ENCODE measurements at places on chromosomes 12 and 14.

DNA sequence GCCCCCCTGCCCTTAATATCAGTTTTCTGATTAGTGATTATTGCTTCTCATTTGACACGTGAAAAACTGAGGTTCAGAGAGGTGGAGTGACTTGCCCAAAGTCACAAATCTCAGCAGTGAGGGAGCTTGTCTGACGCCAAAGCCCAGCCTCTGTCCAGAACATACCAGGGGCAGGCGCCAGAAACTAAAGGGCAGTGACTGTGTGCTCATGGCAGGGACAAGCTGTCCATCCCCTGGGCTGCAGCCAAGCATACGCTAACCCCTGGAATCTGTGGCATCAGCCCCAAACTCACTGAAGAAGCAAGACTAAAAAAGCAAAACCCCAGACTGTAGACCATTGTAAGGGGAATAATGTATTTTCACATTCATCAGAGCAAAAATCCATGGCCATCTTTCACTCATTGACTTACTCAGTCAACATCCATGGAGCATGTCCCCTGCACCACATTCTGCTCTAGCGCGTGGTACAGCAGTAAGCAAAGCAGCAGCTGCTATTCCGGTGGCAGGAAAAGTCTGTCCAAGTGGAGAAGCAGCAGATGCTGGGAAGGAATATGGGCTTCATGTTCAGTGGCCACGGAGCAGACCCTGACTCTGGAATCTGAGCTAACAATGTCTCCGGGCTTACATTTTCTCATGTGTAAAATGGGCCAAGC lies 1.5 kb upstream of the SERPINA4 start:
- DNase-seq: no peak

- no peak for DNase-seq
Measured at GRCh38 chr12:111699-112493, 45.3 kb downstream of the IQSEC3 start.

- no peak for DNase-seq
Measured at GRCh38 chr12:12930633-12931219, 21.2 kb downstream of the GPRC5D start.

DNA sequence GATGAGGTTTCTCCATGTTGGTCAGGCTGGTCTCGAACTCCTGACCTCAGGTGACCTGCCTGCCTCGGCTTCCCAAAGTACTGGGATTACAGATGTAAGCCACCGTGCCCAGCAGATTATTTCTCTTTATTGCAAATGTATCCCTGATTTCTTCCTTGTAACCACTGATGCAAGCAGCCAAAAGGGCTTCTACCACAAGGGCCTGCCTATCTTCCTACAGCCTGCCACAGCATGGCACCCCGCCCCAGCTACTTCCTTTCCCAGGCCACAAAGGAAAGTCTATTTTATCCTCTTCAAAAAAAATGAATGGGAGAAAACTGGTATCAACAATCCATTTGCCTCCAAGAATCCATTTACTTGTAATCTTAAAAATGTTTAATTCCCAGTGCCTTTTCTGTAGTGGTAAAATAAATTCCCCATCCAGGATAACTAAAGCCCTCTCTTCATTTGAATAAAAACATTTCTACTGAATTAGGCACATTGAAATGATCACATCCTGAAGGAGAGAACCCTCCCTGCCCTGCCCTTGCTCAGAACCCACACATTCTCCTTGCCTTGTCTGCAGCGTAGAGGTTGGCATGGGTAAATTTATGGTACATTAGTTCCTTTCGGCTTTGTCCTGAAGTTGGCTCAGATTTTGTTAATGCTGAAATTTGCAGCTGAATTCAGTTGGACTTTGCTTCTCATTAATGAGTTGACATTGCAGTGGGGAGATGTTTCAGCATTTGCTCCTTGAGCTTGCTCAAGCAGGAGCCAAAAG lies 19.2 kb downstream of the GPHB5 start:
- DNase-seq: no peak

- DNase-seq: no peak
Measured at GRCh38 chr12:71431991-71432390, 7.6 kb upstream of the LGR5 start.

DNA sequence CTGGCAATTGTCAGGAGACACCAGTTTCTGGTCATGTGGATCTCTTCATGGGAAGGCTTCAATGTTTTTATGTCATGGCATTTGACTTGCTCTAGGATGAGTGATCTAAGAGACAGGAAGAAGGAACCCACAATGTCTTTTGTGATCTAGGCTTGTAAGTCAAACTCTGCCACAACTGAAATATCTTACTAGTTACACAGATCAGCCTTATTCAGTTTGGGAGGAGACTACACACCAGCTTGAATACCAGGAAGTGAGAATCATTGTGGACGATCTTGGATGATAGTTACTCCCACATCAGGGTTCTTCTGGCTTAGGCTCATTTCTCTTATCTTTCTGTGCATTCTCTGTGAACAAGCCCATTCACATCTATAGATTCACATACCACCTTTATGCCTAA lies 236.2 kb upstream of the FBXO33 start:
- no peak for DNase-seq

- DNase-seq: no peak
Measured at GRCh38 chr14:67221248-67221981, 19.8 kb upstream of the PALS1 start.

DNA sequence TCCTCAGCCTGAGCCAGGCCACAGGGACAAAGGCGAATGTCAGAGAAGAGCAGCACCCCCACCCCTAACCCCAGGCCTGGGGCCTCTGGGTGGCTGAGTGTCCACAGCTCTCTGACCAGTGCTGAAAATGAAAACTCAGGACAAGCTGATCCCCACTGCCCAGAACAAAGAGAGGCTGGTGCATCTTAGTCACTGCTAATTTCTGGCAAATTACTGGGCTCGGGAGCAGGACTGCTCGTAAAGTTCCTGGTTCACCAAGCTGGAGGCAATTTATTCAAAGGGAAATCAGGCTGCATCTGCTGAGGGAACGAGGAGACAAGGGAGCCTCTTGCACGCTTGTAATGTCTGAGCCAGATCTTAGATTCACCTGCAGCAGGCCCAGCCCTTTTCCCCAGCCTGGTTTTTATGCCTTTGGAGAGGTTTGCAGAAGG lies 43.2 kb downstream of the CALM1 start:
- DNase-seq: no peak

- peak; percentile 16 for DNase-seq
Measured at GRCh38 chr12:123106640-123107359, 44.1 kb downstream of the PITPNM2 start.

DNA sequence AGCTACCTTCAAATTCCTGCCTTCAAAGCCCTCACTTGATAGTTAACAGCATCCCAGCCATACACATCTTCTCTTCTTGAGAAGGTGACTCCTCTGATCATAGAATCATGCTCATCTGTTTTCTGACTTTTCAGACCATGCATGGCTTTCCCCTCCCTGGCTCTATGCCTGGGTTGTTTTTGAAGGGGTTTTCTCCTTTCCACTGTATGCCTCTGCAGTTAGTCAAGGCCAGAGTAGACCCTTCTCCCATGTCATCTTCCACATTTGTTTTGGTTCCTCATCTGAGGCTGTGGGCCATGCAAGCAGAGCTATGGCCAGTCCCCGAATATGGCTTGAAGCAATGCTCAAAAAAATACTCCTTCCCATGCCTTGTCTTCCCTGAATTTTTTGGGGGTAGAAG lies 14.3 kb upstream of the MCRS1 start:
- no peak for DNase-seq

GRCh38 chr12:6820166-6820565 lies 1.5 kb upstream of the GPR162 start:
- no peak for DNase-seq

DNA sequence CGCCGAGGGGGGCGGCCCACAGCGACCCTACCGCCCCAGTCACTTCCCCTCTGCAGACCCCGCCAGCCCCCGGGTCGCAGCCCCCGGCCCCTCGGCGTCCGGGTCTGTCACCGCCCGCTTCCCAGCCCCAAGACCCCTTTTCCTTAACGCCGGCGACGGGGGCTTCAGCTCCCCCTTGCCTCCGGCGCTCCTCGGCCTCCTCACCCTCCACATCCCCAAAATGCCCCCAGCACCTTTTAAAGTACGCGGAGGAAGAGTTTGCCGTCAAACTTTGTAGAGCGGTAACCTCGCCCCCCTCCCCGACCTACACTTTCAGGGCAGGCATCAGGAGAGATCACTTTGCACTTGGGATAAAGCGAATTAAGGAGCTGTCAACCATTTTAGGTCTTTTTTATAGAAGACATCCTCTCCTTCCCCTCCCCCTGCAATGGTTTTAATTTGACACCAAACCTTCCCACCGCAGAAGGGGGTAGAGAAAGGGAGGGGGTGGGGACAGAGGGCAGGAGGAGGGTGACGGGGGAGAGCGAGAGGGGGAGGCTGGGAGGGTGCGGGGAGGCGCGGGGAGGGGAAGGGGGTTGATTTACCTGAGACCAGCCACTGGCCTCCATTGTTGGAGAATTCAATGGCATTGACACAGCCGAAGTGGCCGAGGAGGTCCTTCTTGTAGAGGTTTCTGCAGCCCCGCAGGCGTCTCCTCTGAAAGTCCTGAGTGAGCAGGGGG lies 578 bp downstream of the DCAF5 start:
- peak; percentile 31 for DNase-seq

DNA sequence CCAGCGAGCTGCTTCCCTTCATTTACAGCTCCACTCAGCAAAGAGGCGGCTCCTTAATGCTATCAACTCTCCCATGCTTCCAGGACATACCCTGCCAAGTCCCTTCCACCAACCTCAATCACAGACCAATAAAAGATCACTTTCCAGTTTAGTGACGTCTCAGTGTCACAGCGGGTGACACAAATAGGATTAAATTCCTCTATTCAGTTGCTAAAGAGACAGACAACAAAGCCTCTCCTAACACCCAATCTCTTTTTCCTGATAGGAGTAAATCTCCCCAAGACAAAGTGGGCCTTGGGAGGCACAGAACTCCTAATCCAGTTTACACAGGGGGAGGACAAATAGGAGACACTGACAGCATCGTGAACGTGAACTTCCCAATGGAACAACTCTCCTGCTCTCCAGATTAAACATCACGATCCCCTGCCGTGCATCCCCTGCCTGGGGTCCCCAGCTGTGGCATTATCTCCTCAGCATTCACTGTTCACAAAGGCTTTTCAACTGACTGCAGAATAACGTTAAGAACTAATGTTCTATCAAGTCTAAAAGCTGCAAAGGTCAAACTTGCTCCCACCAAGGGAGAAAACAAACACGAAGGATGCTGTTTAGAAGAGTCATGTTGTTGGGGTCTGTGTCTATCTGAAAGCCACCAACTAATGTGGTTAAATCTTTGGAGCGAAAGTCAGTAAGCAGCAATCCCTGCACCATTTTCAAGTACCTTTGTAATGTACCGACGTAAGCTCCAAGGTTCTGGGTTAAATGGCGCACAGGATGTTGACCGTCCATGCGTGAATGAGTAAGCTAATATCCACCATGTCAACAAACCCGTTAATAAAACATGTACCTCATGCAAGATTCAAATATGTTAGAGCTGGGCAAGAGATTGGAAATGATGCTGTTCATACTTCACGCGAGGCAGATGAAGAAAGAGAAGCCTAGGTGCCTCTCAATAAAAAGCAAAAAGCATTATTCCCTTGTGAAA lies 31.5 kb downstream of the TMEM132D start:
- no peak for DNase-seq

DNA sequence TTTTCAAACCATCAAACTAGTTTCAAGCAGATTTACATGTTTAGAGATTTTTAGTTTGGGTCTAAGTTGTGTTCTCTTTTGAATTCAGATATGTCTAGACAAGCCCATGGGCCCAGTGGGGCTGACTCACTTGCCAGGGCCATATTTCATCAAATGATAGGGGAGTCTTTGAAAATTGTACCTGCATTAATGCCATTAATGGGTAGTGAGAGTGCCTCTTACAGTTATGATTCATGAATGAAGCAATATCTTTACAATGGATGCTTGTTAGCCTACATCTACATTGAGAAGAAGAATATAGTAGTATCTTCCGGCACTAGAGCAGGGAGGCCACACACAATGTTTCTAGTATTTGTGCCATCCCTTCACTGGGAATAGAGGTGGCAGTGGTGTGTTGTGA lies 174.2 kb upstream of the E2F7 start:
- DNase-seq: no peak

DNA sequence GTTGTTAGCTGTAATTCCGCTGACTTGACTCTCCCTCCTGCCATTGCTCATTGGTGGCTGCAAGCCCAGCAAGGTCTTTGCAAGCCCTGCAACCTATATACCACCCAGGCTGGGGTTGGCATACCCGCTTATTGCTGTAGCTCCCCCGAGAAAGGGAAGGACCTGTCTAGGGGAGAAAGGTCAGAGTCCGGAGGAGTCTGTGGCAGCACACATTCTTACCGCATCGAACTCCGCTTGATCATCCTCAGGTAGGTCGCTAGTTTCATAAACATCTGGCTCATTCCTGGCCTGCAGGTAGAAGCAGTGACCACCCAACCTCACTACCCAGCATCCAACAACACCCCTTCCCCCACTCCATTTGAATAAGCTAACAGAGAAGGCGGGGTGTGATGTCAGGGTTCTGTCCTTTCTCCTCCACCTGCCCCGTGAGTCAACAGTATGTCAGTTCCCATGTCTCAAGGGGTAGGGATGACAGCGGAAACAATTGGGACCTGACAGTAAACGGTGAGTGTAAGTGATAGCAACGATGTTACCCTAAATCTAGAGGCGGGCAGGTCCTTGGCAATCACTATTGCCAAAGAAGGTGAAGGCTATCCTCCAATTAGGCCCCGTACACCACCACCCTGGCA lies 1.1 kb downstream of the DCTN2 start:
- no peak for DNase-seq

DNA sequence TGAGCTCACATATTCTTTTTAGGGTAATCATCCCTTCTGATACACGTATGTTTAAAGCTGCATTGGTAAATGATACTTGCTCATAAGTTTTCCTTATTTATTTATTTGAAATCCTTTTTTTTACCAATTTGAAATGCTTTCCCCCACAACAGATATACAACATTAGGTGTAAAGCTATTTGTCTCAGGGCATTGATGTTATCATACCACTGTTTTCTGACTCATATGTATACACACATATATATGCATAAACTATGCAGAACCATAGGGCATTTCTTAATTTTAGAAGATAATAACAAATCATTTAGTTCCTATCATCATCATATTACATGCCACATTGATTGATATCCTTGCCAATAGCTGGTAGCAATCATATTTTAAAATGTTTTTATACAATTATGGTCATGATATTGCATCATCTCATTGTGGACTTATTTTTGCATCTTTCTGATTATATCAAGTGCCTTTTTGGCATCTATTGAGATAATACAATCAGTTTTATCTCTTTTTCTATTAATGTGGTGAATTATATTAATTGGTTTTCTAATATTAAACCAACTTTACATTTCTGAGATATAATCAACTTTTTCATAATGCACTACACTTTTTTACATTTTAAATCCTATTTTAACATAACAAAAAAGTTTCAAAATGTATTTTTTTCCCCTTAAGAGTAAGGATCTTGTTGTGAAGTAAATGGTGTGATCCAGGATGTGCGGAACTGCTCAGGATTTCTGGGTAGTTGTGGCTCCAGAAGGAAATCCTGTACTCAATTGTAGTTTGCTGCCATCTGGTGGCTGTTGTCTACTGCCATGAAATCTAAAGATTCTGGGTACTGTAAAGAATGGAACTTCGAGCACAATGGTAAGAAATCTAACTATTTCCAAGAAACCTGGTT lies 16.7 kb downstream of the OR9K2 start:
- peak; percentile 22 for DNase-seq

- no peak for DNase-seq
Measured at GRCh38 chr12:105445649-105446048, 115.2 kb downstream of the C12orf75 start.

GRCh38 chr12:102390068-102390467 lies 90.3 kb downstream of the IGF1 start:
- DNase-seq: no peak

- DNase-seq: no peak
Measured at GRCh38 chr14:105409364-105409763, 10.3 kb upstream of the MTA1 start.

- no peak for DNase-seq
Measured at GRCh38 chr14:65533736-65534404, 121.3 kb downstream of the FUT8 start.
